ENCODE measurements at places on chromosomes 12 and 14. TPM values are rescaled to one million over a fixed set of nuclear protein-coding genes. Genes with fewer than 3 reads are reported as not detected.

CEP170B gene
- 10.2 TPM for total RNA-seq

BICDL1 gene
- total RNA-seq = 22.5 TPM

KCNMB4 gene
- total RNA-seq = 4.1 TPM

OR4E2 gene
- total RNA-seq = not detected

KLRB1 gene
- 0.79 TPM for total RNA-seq

SSTR1 gene
- total RNA-seq = 0.49 TPM
